Activated CD4-positive, alpha-beta T cell treated with anti-CD3 and anti-CD28 coated beads, Interleukin-2, amount 10 ng/mL, durations not matched to agents 24 days and 14 days (primary cell): ENCODE measurements at places on chromosomes 16 and 17. TPM values are rescaled to one million over a fixed set of nuclear protein-coding genes. Genes with fewer than 3 reads are reported as not detected.

Gene DYNC1LI2
- total RNA-seq = 51.4 and 56.5 TPM in 2 replicates

- no peak for DNase-seq
These were observed 4.8 kb upstream of the FBXL19 start for GRCh38 chr16:30918614-30919013.

GRCh38 chr16:88645941-88646340 lies 4.9 kb downstream of the CYBA start:
- no peak for DNase-seq

Gene TEKT1
- total RNA-seq = not detected in 2 replicates

GRCh38 chr16:7997966-7998365 lies 592.3 kb downstream of the TMEM114 start:
- no peak for DNase-seq

DNA sequence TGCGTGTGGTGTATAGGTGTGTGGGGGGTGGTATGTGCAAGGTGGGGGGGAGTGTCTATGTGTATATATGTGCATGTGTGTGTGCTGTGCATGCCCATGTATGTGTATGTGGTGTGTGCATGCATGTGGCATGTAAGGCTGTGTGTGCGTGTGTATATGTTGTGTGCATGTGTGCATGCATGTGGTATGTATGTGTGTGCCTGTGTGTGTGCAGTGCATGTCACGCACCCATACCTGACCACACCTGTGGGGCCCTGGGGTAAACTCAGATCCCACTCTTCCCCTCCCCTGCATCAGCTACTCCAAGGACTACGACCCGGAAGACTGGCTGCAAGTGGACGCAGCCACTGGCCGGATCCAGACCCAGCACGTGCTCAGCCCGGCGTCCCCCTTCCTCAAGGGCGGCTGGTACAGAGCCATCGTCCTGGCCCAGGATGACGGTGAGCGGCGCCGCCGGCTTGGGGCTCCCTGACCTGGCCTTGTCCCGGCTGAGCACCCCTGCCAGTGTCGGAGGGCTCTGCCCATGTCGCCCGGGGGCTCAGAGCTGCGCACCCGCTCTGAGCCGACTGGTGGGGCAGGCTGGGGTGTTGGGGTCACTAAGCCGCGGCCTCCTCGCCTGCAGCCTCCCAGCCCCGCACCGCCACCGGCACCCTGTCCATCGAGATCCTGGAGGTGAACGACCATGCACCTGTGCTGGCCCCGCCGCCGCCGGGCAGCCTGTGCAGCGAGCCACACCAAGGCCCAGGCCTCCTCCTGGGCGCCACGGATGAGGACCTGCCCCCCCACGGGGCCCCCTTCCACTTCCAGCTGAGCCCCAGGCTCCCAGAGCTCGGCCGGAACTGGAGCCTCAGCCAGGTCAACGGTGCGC lies 9.1 kb downstream of the SLC22A31 start:
- no peak for DNase-seq

Gene SPN
- 157 and 165 TPM in 2 replicates for total RNA-seq

DNA sequence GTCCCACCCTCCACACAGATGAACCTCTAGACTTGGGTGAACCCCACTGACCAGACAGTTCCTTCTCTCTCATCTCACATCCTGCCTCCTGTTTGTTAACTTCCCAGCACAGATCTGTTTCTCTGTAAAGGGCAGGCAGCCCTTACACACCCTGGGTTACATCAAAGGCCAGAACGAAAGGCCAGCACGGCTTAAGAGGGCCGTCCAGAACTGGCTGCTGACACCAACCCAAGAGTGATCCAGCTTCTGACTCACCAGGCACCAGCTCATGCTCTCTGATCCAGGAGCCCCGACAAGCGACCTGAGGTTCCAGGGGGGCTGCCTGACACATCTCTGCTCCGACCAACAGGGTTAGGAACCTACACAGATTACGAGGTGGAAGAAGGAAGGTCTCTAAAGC lies 86.9 kb downstream of the MRM3 start:
- DNase-seq = no peak

Gene LAT
- total RNA-seq = 228 and 238 TPM in 2 replicates

DNA sequence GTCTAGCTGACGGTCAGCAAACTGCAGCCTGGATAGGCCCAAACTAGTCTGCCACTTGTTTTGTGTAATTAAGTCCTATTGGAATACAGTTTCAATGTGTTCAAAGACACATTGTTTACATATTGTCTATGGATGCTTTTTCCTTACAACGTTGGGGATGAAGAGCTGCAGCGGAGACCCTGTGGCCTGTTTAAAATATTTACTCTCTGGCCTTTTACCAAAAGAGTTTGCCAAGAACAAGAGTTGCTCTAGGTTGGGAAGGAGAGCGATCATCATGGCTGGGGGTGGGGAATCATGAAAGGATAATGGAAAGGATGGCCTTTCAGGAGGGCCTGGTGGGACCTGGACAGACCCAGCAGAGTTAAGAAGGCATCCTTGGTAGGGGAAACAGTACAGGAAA lies 274.9 kb upstream of the ZFHX3 start:
- DNase-seq = no peak

Gene STX1B
- total RNA-seq = 0.75 and 0.78 TPM in 2 replicates

DNA sequence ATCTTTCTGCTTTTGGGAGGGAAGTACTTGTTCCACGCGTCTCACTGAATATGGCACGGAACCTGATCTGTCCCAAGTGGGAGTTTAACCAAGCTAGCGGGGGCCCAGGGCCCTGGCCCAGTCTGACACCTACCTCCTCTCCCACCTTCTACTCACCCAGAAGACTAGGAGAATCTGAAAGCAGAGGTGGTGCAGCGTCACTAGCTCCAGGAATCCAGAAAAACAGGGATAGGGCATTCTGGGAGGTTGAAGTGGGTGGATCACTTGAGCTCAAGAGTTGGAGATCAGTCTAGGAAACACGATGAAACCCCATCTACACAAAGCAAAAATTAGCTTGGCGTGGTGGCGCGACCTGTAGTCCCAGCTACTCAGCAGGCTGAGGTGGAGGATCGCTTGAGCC lies 163.5 kb upstream of the ZNF267 start:
- no peak for DNase-seq

Gene CEP112
- 1.3 and 2.0 TPM in 2 replicates for total RNA-seq

Gene MBTPS1
- total RNA-seq = 49.6 and 52.3 TPM in 2 replicates
